ENCODE measurements at places on chromosomes 5 and 9.

- no peak for DNase-seq
These were observed 57.5 kb upstream of the RXRA start for GRCh38 chr9:134268747-134269146.

- no peak for DNase-seq
These were observed 60.1 kb downstream of the BHMT start for GRCh38 chr5:79171635-79172245.

DNA sequence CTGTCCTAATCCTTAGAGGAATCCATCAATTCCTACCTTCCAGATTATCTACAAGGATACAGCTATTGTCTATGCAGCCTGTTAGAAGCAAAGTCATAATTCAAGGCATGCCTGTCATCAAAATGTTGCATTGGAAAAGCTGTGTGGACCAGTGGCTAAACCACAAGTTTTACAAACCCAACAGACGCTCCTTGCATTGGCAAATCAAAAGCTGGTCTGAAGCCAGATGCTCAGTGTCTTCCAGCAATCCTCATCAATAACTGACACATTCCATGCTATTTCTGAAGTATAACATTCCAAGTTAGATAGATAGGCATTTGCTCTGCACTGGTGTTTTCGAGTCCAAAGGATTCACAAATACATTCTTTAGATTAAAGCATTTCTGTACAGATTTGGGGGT, 213.6 kb downstream of the EBF1 start:
- peak; percentile 52 for DNase-seq

GRCh38 chr9:31314241-31314640, 1070.2 kb upstream of the ACO1 start:
- no peak for DNase-seq

GRCh38 chr5:16574789-16575721, 41.7 kb downstream of the RETREG1 start:
- DNase-seq: peak; percentile 78

DNA sequence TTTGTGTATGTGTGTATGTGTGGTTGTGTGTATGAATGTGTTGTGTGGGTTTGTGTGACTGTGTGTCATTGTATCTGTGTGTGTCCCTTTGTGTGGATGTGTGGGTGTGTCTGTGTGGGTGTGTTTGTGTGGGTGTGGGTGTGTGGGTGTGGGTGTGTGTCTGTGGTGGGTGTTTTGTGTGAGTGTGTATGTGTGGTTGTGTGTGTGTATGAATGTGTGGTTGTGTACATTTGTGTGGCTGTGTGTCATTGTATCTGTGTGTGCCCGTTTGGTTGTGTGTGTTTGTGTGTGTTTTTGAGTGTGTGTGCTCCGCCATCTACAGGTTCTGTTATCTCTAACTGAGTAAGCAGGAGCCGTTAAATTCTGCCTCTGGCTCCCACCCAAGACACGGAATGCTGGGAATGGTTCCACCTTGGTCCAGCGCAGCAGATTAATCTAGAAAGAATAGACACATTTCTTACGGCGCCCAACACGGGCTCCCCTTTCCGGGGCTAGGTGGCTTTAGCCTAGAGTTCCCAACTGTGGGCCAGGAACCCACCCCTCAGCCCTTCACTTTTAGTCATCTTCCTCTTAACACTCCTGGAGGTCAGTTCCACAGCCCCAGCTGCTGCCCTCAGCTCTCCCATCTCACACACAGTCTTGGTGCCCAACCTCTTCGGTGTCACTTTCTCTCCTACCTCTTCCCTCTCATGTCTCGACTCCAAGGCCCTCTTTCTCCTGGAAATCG, 197.1 kb downstream of the TTLL11 start:
- DNase-seq: peak; percentile 45

DNA sequence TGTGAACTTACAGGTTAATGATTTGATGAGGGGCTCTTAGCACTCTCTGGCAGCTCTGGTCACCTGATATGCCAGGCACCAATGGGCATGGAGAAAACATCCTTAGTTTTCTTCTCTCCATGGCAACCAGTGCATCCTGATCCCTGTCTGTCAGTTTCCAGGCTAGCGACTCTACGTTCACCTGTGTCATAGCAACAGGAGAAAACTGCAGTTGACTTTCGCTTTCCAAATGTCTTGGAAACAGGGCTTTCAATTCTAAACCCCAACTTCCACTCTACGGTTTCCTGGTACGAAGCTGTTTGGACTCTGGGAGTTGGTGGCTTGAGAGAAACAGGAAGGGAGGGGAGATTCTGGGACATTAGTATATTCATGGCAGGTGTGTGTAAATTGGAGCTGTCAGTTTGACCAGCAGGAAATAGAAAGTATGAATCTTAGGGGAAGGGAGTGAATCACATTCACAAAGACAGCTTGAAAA, 74.4 kb downstream of the SLC28A3 start:
- no peak for DNase-seq

DNA sequence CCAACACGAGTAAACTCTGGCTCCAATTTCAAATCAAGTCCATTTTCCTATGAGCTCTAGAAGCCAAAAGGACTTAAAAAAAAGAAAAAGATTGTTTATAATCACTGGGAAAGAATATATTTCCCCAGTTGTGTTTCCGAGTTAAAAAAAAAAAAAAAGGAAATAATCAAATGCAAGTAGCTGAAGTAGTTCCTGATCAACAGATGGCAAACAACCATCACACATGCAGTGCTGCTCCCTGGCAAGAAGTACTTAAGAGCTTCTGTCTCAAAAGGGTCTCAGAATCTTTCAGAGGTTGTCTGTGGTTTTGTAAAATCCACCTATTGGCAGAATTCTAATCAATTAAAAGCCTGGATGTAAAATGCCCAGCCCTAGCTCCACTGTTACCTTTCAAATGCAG, 387.9 kb downstream of the RAB3C start:
- DNase-seq: no peak

GRCh38 chr5:151255621-151256286, 2.8 kb downstream of the GM2A start:
- DNase-seq: no peak

DNA sequence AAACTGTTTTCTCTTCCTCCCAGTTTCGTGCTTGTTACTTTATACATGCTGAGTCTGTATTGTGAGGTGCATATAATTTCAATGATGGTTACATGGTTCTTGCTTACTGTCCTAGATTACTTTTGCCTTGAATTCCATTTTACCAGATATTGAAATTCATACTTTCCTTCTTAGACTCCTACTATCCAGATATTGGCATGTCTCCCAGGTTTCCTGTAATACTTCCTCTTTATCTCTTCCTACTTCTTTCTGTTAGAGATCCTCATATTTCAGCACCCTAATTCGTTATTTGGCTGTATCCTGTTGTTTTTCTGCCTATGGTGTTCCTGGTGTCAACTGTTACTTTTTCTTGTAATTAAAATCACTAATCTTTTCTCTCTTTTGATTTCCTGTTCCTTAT, 522.1 kb downstream of the CCDC171 start:
- DNase-seq: peak; percentile 50

DNA sequence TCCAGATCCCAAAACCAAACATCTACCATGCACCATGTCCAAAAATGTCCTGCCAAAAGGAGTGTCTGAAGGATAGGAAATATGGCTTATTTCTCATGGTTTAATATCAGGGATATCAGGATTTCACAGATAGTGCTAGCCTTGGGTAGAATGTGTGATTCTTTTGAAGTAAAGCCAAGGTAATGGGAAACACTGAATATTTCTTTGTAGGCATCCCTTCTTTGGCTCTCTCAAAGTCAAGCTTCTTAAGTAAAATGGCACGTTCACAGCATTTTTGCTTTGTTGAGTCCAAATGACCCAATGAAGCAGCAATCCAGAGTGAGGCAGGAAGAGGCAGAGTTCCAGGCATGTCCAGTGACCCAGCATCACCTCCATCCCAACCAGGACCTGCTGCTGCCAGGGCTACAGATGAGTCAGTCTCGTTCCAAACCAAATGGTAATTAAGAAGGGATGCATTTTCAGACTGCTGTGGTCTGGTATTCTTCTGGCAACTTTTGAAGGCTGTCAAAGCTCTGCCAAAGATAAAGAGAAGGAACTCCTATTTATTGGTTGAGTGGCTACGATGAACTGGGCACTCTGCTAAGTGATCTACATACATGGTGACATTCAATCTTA, 678.8 kb upstream of the KLF4 start:
- DNase-seq: no peak

DNA sequence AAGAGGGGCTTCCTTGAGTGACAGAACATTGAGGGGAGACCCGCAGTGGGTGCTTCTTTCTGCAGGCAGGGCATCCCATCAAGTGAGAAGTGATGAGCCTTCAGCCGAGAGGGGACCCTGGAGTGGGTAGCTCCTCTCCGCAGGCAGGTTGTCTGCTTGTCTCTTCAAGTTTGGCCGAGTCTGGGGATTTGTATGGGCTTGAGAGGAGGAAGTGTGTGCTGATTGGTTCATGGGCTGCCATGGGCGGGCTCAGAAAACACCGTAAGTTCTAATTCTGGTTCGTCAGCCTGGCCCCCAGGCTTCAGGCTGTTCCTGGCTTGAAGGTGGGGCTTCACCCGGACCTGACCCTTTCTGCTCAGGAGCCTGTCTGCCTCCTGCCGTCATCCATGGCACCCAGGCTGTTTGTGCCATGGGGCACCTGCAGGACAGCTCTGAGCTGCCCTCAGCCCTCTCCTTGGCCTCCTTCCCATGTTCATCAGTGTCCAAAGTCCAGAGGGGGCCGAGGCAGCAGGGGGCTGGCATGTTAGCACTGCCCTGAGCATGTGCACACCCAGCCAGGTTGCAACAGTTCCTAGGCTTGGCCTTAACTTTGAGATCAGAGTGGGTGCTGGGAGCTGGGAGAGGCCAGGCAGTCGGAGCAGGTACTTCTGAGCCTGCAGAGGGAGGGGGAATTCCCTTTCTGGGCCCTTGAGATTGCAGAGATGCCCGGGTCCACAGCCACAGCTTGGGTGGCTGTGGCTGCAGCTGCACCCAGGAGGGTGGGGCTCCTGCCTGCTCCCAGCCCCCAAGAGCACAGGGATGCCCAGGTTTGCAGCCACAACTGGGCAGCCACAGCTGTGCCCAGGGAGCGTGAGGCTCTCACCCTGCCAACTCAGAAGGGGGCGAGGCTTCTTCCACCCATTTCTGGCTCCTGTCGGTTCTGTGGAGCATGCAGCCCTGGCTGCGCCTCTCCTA, 13.5 kb upstream of the DHFR start:
- no peak for DNase-seq

DNA sequence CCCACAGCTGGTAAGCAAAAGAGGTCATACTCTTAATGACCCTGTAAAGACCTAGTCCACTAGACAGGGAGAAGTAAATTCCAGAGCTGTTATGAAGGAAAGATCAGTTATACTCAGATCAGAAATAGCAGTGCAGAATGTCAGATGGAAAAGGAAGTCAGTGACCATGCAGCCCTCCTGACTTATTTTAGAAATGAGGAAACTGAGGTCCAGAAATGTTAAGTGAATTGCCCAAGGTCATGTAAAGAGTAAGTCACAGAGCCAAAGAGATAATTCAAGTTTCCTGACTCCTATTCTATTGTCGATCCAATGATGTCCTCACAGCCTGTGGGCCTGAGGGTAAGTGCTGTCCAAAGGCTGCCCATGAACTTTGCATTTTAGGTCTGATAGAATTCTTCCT, 214.9 kb upstream of the IL12B start:
- DNase-seq: no peak

DNA sequence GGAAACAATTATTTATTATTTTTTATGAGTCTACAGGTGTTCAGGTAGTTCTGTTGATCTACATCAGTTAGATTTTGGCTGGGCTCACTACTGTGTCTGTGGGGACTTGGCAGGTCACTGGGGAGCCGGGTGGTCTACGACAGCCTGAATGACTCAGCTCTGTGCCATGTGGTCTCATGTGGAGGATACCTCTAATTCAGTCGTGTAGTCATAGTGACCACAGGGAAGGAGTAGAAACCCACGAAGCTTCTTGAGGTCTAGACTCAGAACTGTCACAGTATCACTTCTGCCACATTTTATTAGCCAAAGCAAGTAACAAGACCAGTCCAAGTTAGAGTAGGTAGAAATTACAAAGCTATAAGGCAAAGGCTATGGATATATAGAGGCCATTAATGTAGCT, 64.7 kb upstream of the GRAMD2B start:
- DNase-seq: peak; percentile 83

GRCh38 chr9:137452006-137452760, 7.0 kb downstream of the NSMF start:
- no peak for DNase-seq

DNA sequence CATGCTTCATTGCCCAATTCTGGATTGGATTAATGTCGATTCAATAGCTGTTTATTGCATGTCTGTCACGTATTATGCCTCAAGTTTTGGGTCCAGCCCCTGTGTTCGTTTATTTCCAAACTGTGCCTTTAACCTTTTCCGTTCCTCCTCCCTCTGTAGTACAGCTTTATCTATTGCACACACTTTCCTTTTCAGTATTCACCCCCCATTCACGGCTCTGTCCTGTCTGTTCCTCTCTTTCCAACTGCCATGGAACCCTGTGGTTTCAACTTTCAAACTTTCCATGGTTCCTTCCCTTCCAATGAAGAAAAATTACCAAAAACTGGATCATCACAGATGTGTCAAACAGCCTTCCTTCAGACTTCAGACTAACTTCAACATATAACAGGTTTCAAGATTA, 17.1 kb downstream of the SMARCA2 start:
- DNase-seq: no peak

- DNase-seq: no peak
These were observed 75.8 kb upstream of the IER5L start for GRCh38 chr9:129253803-129254381.

DNA sequence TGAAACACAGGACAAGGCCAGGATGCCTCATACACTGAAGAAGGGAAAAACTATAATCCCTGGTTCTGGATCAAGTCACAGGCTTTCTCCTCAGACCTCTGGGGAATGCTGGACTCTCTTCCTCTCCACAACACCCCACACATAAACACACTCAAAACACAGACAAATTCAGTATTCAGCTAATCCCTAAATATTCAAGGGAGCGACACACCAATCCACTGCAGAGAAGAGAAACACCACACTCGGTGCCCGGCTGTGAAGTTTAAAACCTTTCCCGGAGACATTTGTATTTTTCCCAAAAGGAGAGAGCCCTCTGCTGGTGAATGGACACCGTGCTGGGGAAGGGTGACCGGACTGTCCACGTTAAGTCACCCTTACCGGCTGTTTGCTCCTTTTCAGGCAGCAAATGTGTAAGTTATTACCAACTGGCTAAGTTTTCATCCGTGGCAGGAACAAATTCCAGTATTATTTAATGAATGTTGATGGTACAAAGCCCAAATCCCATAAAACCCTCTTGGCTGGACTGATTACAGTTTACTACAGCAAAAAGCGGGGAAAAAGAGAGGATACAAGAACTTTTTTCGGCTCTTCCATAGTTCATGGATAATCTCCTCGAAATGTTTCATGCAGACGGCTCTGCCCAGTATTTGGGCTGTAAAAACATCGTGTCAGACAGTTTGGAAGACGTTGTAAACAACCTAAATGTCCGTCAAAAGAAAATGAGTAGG, 130.9 kb upstream of the SLC30A5 start:
- peak; percentile 64 for DNase-seq

GRCh38 chr5:9889511-9889910, 259.4 kb upstream of the TAS2R1 start:
- DNase-seq: no peak

DNA sequence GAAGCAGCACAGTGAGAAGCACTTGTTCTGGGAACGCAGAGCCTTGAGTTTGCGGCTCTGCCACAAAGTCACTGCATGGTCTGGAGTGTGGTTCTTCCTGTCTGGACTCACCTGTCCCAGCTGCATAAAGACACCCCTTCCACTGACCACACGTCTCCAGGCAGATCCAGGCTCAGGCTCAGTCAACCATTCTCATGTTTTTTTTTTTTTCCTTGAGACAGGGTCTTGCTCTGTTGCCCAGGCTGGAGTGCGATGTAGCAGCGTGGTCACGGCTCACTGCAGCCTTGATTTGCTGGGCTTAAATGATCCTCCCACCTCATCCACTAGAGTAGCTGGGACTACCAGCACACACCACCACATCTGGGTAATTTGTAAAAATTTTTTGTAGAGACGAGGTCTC, 102.9 kb upstream of the KLF4 start:
- DNase-seq: no peak

Data from fibroblast of skin of back (primary cell).